ENCODE measurements at places on chromosomes 11 and 22.

GRCh38 chr11:103070142-103070541 is 21.8 kb downstream of the DCUN1D5 start:
- DNase-seq: no peak

DNA sequence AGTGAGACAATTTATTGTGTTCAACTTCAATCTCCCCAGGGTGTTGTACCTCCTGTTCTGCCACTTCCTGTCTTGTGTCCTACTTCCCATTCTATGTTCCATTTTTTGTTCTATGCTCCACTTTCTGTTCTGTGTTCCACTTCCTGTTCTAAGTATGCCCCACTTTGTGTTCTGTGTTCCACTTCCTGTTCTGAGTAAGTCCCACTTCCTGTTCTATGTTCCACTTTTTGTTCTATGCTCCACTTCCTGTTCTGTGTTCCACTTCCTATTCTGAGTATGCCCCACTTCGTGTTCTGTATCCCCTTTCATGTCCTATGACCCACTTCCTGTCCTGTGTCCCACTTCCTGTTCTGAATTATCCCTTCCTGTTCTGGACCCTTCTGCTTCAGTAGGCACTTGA is 732.7 kb downstream of the TBC1D22A start:
- DNase-seq: no peak

DNA sequence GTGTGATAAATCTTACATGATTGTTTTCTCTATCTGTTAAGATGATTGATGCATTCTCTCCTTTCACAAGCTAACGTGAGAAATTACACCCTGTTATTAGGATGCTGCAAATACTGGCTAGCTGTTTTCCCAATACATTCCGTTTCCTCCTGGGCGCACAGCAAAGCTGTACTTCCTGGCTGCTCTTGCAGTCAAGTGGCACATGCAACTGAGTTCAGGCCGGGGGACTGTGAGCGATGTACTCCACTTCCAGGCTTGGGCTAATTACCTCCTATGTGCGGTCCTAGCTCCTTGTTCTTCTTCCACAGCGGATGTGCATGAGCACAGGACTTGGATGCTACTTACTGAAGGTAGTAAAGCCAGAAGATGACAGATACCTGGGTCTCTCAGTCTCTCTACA is 234.9 kb upstream of the SESN3 start:
- DNase-seq: no peak

DNA sequence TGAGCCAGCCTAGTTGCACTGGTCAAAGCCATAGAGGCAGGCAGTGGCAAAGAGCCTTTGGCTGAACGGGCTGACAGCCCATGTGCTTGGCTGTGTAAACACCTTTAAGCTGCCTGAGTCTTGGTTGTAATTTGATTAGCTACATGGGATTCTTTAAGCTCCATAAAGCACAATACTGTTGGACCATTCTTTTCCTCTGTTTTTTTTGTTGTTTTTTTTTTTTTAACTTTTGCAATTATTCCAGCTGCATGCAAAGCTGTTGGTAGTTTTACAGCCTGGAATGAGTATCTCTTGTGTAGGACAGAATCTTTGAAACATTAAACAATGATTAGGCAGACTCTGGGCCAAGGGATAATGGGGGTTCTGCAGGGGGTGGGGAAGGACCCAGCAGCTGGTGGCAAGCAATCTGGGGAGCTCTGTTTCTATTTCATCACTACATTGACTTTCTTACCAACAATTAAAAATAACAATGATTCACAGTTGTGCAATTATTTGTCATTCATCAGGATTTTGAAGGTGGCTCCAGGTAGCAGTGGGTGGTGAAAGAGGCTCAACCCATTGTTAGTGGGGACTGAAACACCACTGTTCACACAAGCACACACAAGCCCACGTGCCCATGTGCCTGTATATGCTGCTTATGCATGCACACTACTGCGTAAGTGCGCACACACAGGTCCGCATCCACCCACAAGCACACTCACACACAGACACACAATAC is 69.5 kb upstream of the CSNK2A3 start:
- no peak for DNase-seq

- DNase-seq: no peak
Observed at GRCh38 chr11:36657610-36658267, 59.7 kb upstream of the RAG2 start.

DNA sequence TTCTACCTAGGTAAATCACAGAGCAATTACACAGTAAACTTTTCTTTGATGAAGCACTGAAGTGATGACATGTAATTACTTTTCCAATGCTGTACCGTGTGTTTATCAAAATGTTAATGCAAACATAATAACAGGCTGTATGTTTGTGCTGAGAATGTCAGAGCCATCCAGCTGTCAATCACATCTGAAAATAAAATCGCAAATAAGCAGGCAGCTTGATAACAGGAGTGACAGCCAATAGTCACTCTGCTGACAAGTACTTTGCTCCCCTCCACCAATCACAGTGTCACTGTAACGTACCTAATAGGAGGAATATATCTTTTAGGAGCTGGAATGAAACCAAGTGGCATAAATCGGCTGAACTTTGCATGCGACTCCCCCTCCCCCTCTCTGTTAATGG is 119.7 kb downstream of the KIRREL3 start:
- DNase-seq: no peak

Data from HuH-7 (cell line).